ENCODE measurements at places on chromosomes 1 and 21.

DNA sequence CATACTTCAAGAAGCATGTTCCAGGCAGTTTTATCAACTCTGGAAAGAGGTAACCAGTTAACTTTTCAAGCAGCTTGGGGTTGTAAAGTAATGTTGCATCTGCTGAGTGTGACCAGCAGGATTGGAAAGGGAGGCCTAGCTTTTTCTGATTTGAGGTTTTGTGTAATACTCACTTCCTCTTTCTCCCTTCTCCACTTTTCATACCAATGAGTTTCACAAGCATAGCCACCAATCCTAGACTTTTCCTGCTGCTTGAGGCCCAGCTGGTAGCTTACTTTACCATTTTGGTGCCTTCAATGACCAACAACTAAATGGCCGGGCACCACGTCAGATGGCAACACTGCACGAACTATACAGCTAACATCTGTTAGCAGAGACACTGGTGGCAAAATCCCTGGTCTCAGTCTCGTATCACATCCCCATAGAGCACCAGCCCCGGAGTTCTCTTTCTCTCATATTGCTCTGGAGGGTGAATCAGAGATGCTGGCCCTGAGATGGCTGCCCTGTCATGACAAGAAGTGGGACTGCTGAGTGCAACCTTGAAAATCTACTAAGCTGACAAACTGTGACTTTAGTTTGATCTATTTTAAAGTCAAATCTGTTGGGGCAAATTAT is 14.8 kb upstream of the GPR88 start:
- DNase-seq: no peak

GRCh38 chr1:221718381-221719277 is 23.3 kb downstream of the DUSP10 start:
- no peak for DNase-seq

- peak; percentile 24 for DNase-seq
Observed at GRCh38 chr1:42924851-42925760, 33.6 kb downstream of the SLC2A1 start.

DNA sequence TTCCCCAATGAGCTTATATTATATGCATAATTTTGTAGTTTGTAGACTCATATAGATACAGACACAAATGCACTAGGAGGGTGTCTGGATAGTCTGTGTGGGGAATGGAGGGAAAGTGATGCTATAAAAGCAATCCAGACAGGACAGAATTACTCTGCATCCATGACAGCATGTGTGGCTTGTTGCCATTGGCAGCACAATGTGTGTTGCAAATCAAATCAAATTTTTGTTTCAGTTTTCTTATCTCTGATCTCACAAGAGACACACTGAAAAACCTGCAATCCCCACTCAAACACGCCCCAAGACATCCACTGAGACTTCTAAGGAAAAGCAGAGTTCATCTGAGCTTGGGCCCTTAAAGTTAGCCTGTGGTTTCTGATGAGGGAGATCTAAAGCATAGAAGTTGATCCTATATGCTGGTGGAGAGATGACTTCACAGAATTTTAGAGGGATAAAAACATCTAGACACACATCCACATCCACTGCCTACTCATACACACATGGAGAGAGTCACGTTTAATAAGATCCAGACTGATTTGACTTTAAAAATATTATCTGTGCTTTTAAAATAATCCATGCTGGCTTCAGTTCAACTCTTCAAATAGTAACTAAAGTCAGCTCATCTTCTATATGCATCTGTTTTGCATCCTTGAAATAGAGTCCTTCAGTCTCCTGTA is 313.0 kb upstream of the PLXNA2 start:
- DNase-seq: no peak

DNA sequence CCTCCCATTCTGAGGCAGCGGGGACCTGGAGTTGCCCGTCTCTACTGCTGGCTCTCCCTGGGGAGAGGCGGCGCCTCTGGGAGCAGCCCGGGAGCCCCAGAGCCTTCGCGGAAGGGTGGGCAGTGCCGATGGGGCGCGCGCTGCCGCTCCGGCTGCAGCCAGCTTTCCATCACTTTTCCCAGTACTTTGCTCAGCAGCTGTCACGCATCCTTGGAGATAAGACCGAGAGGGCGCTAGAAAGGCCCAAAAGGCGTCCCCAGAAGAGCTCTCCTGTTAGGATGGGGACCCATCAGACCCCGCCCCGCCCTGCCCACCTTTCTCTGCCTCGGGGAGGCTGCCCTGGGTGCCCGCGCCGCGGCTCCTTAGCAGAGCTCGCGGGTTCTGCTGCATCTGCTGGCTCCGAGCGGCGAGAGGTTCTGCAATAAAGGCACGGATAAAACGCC is 534 bp downstream of the KCNH1 start:
- DNase-seq: peak; percentile 25
